ENCODE measurements at places on chromosomes 12 and 14.
A peak's percentile ranks its signal among the peaks of the same experiment; 100 is the strongest.

DNA sequence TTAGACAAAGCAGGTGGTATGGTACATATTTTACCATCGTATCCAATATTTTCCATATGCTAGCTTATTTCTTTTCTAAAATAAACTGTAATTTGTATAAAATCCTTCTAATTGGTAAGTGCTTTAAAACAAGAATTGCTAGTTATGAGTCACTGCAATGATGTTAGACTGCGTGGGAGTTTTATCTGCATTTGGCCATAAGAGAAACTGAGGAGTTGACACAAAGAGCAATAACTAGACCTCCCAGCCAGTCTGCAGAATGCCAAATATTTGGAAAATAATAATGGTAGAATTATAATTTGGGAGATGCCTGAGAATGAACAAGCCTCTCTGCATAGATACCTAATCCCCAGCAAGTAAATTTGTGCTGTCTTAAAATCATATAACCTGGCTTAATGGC, 61.7 kb upstream of the PTPRR start:
- no peak for DNase-seq

GRCh38 chr14:73744874-73745529, 30.8 kb upstream of the PNMA1 start:
- no peak for DNase-seq

DNA sequence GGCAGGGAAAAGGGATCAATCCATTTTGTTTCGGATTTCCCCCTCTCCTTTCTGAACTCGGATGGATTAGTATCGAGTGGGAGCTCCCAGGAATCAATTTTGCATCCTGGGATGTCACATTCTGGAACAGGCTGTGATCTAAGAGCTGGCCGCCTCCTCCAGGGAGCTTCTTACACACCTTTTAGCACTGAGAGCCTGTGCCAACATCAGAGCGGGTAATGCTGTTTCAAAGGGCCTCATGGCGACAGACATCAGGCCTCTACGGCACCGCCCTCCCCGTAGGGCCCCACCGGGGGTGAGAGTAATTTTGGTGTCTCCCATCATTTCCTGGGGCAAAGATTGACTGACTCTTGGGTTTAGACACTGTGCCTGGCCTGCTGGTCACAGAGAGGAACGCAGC, 2.7 kb downstream of the GALNT9 start:
- no peak for DNase-seq

- no peak for DNase-seq
These were observed 939 bp downstream of the TGFB3 start for GRCh38 chr14:75980856-75981255.

GRCh38 chr14:99234961-99235571, 36.9 kb downstream of the BCL11B start:
- DNase-seq, result no peak

DNA sequence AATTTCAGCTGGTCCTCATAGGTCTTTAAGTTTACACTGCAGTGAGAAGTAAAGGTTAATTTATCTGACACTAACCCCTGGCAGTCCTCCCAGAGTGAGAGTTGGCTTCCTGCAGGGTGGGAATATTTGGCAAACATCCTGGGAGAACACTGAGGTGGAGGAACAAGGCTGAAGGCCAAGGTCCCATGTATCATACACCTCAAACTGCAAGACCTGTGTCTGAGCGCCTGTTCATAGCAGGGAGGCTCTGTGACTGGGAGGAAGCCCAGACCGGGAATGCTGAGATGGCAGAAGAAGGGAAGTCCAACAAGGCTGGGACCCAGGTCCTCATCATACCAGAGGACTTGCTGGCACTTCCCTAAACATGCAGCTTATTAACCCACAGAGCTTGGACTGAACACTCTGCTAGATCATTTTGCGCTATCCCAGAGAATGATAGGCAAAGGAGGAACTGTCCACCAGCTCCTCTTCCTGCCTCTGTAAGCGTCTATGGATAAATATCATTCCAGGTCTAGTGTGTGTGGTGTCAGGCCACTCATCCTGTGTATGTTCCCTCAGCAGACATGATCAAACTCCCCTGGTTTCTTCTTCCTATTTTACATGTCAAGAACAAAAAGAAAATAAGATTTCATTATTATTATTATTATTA, 199.6 kb upstream of the CNOT2 start:
- DNase-seq, result no peak

DNA sequence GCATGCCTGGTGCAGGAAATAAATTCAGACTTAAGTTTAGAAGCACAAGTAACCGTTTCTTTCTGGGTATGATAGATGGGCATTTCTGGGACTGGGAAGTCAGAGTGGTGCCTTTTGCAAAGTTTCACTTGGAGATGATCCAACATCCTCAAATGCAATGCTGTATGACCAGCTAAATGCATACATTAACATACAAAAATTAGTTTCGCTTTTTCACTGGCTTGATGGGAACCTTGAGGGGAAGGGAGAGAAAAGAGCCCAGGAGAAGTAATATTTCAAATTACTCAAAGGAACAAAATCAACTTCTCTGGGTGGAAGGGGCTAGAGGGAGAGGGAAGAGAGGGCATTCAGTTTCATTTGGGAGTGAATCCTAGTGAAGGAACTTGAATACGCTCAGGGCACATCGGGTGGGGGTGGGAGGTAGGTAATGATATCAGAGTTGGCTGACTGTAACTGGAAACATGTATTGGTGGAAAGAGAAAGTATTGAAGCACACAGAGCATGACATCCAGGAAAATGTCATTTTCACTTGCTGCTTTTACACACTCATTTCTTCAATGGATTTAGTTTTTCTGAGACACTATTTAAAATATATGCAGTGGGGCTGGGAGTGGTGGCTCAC, 175.5 kb downstream of the PTPRO start:
- DNase-seq, result no peak

GRCh38 chr14:23119363-23120327, 590 bp upstream of the CEBPE start:
- DNase-seq, result no peak

DNA sequence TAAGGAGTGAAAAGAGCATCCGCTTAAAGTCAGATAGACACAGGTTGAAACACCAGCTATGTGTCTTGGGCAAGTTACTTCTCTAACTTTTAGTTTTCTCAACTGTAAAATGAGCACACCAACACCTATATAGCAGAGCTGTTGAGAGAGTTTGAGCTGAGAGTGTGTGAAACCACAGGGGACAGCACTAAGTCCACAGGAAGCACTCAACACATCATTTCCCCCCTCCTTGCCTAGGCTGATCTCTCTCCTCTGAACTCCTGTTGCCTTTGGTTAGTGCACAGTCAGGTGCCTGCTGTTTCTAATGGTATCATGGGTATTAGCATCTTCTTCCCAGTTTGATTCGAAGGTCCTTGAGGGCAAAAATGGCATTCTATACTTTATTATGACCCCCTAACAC, 176.7 kb downstream of the DPF3 start:
- no peak for DNase-seq

- no peak for DNase-seq
These were observed 4.1 kb downstream of the EVL start for GRCh38 chr14:100069161-100069800.

GRCh38 chr12:15726027-15726877, 62.9 kb downstream of the EPS8 start:
- no peak for DNase-seq

DNA sequence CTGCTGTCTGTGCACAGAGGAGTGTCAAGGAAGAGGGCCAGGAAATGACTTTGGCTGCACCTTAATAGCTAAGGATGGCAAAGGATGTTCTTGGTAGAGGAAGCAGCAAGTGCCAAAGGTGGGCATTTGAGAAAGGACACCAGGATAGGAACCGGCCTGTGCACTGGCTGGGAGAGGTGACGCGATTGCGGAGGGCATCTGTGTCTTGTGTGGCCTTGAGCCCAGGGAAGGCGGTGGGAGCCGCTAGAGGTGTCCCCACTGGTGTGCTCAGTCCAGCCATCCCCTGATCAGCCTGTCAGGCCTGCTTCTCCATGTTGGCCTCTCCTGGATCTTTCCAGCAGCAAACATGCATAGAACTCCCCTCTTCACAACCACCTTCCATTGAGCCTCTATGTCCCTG, 30.2 kb downstream of the PAPLN start:
- no peak for DNase-seq

DNA sequence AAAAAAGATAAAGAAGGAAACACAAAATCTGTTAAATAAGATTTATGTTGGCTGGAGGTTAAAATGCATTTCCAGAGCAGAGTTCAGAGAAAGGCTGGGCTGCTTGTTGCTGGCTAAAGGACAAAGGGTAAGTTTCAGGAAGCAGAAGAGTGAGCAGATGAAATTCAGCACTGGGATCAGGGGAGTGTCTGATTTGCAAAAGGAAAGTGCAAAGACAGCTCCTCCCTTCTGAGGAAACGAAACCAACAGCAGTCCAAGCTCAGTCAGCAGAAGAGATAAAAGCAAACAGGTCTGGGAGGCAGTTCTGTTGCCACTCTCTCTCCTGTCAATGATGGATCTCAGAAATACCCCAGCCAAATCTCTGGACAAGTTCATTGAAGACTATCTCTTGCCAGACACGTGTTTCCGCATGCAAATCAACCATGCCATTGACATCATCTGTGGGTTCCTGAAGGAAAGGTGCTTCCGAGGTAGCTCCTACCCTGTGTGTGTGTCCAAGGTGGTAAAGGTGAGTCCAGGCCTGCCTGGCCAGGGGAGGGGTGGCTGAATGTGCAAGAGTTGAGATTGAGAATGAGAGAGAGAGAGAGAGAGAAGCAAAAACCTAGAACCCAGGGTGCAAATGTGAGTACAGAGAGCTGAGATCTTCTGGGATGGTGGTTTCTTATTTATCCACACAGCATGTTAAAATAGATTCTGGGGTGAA, at the start of gene OAS1:
Gene OAS1, plus strand, starts transcription at position 251 of the 703 bp plus-strand sequence. Its CDS starts 78 bp downstream, at position 329.
- peak; percentile 27 for DNase-seq

GRCh38 chr14:57865403-57866198, at the start of gene SLC35F4:
SLC35F4 (minus strand) TSS chr14:57866092.
- no peak for DNase-seq

DNA sequence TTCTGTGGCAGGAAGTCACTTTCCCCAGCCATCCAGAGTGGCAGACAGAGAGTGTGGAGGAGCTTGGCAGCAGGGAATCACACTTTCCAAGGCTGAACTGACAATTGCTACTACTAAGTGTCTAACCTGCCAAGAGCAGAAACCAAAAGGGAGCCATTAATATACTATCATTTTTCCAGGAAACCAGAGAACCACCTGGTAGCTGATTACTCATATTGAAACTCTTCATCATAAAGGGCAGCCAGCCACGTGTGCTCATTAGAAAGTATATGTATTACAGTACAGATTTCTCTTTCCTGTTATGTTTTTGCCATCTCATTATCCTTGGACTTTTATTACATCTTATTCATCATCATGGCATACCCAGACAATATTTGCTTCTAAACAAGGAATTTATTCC, 374.9 kb downstream of the GXYLT1 start:
- no peak for DNase-seq

DNA sequence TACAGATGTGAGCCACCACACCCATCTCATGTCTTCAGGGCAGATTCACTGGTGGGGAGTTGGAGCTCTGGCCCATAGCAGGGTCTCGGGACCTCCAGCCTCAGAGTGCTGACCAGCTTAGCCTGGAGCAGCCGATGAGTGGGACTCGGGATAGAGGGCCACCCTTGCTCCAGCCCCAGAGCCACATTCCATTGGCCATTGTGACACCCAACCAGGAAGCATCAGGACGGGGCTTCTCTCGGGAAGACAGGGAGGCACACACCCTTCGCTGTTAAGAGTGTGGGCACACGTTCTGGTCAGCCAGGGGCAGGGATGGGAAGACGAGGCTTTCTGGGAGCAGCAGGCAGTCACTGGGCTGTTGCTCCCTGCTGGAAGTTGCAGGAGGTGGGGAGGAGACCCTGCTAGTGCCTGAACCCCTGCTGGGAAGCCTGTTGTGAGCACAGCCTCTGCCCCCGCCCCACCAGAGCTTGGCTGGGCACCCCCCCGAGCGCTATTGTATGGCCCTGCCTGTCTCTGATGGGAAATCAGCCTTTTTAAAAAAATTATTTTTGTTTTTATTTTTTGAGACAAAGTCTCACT, 1.6 kb downstream of the ADGRD1 start:
- no peak for DNase-seq

GRCh38 chr14:90397425-90398314, 841 bp downstream of the CALM1 start:
- DNase-seq, result no peak

All from SW 1271 (cell line).